Liver (tissue), 10 donors: ENCODE measurements at places on chromosomes 13 and 19. TPM values are rescaled to one million over a fixed set of nuclear protein-coding genes. Genes with fewer than 3 reads are reported as not detected.
A peak's percentile ranks its signal among the peaks of the same experiment; 100 is the strongest.

- H3K4me3 ChIP-seq, result no peak overlapping the region
- peak overlapping the region; percentile 77 for H3K27ac ChIP-seq
- no peaks in the 10 kb centered on the region for H3K4me1 ChIP-seq
- no peak for DNase-seq
- H3K36me3 ChIP-seq, result no peaks in the 10 kb centered on the region
Measured at GRCh38 chr19:48724796-48725753, 5.5 kb upstream of the MAMSTR start.

- no peak overlapping the region for H3K27ac ChIP-seq
- H3K27me3 ChIP-seq, result no peaks in the 10 kb centered on the region
- H3K4me3 ChIP-seq, result no peak overlapping the region
- no peaks in the 10 kb centered on the region for H3K4me1 ChIP-seq
- peaks cover 3% of the 10 kb centered on the region for H3K36me3 ChIP-seq
- no peak for DNase-seq
Measured at GRCh38 chr19:39813264-39813993, 20.5 kb downstream of the DYRK1B start.

DNA sequence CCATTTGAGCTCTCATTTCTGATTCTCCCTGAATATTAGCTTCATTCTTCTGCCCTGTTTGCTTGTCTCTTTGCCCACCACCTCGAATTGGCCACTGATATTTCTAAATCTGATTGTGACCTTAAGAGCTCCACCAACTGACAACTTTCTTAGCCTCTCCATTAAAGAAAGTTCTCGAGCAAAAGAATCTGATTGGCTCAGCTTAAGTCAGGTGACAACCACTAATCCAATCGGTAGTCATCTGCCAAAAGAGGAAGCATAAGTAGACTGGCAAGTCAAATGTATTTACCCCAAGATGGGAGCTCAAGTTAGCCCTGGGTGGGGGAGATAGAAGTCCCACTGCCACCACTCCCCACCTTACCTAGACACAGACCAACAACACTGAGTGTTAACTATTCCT is 41.5 kb downstream of the NOTCH3 start:
- H3K4me1 ChIP-seq, result no peaks in the 10 kb centered on the region
- no peak overlapping the region for H3K4me3 ChIP-seq
- no peaks in the 10 kb centered on the region for H3K36me3 ChIP-seq
- H3K27ac ChIP-seq, result no peak overlapping the region
- H3K27me3 ChIP-seq, result no peaks in the 10 kb centered on the region

DNA sequence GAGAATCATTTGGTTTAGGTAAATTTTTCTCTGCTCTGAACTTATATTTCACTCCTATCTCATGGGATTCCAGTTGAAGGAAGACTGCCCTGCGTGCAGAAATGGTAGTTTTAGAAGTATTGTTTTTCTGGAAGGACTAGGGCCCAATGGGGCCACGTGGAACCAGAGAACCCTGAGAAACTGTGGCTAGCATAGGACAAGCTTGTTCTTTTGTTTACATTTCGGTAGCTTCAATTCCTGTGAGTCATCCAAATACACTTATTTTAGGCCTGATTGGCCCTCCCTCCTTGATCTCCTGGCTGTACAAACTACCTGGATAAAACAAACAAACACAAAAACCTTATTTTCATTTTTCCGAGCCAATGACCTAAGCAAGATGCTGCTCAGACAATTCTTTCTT is 124.0 kb downstream of the ITGBL1 start:
- H3K4me1 ChIP-seq, result peaks cover 7% of the 10 kb centered on the region
- no peak for DNase-seq
- H3K27me3 ChIP-seq, result no peaks in the 10 kb centered on the region
- no peaks in the 10 kb centered on the region for H3K36me3 ChIP-seq

The SYNE4 gene
- total RNA-seq, result 4.4 TPM

The CEACAM16 gene
- 0.09 TPM for total RNA-seq

The UHRF1 gene
- total RNA-seq, result 0.25 TPM

The CTXN1 gene
- 0.08 TPM for total RNA-seq

The OR4F17 gene
- total RNA-seq, result not detected

The MAST1 gene
- 0.19 TPM for total RNA-seq

The C13orf42 gene
- 0.08 TPM for total RNA-seq
